ENCODE measurements at places on chromosomes 6 and 20. TPM values are rescaled to one million over a fixed set of nuclear protein-coding genes. Genes with fewer than 3 reads are reported as not detected.

- H3K4me1 ChIP-seq, result no peaks in the 10 kb centered on the region
- no peaks in the 10 kb centered on the region for H3K36me3 ChIP-seq
- DNase-seq, result no peak
- H3K27ac ChIP-seq, result no peak overlapping the region
Observed at GRCh38 chr6:104396077-104396476, 463.6 kb downstream of the HACE1 start.

DNA sequence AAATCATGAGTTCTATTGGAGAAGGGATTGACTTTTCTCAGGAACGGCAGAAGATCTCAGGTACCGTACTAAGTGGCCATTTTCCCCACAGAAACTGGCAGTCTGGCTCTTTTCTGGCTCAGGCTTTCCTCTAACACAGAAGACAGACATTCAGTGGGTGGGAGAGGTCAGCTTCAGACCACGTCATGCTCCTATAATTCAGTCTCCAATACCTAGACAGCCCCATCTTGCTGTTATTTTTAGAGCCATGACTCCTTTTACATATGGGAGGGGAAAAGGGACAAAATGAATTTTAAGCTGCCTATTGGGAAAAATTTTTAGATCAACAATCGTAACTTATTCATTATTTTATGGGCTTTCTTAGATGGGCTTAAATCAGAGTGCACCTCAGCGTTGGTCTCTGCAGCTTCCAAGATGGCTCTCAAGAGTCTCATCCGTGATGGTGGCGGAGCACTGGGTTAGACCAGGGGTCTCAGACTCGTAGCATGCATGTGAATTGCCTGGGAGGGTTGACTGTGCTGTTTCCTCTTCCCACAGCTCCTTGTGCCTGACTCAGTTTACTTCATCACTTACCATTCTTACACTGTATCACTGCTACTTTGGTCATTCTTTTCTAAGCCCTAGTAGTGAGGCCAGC lies 86.9 kb downstream of the TCP11 start:
- H3K4me3 ChIP-seq, result no peak overlapping the region
- no peak overlapping the region for H3K27ac ChIP-seq
- no peak for DNase-seq
- no peaks in the 10 kb centered on the region for H3K27me3 ChIP-seq

DNA sequence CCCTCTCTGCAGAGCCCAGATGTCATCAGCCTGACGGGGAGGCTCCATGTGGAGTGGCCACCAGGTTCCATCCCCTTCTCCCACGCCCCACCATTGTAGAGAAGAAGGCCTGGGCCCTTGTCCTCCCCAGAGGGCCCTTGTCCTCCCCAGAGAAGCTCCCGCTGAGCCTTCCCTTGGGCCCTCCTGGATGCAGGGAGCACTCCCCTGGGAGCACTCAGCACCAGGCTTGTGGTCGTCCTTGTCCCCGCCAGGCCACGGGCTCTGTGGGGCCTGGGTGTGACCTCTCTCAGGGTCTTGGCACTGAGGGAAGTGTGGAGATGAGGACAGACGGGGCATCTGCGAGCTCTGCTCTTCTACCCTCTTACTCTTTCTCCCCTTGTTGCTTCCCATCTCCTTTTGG lies 83.4 kb upstream of the NNAT start:
- DNase-seq, result no peak
- no peak overlapping the region for H3K4me3 ChIP-seq
- H3K27me3 ChIP-seq, result no peaks in the 10 kb centered on the region
- H3K27ac ChIP-seq, result no peak overlapping the region

DNA sequence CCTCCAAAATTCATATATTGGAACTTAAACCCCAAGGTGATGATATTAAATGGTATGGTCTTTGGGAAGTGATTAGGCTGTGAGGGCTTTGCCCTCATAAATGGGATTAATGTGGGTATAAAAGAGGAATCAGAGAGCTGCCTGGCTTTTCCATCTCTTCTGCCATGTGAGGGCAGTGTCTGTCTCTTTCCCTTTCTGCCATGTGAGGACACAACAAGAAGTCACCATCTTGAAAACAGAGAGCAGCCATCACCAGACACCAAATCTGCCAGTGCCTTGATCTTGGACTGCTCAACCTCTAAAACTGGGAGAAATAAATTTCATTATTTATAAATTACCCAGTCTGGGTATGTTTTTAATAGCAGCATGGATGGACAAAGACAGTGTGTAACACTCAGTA lies 263.0 kb downstream of the PAX1 start:
- no peaks in the 10 kb centered on the region for H3K27me3 ChIP-seq
- H3K27ac ChIP-seq, result no peak overlapping the region
- H3K36me3 ChIP-seq, result no peaks in the 10 kb centered on the region
- no peak overlapping the region for H3K4me3 ChIP-seq
- H3K4me1 ChIP-seq, result no peaks in the 10 kb centered on the region
- no peak for DNase-seq

DNA sequence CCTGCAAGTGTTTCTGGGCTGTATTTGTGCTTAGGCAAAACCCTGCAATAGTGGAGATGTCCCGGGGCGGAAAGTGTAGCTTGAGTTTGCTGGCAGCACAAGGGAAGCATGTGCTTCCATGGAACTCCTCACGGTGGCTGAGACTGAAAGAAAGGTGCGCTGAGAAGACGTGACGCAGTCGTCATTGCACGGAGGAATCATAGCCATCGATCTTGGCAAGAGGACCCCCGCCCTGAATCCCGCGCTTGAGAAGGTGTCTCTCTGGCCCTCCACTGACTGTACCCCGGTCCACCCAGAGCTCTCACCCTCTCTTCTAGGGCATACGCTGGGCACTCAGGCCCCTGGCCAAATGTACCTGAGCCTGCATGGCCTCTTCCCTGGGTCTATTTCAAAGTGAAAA lies 1081.8 kb upstream of the DEFB115 start:
- H3K27ac ChIP-seq, result no peak overlapping the region
- no peak overlapping the region for H3K4me3 ChIP-seq
- no peaks in the 10 kb centered on the region for H3K27me3 ChIP-seq
- no peaks in the 10 kb centered on the region for H3K36me3 ChIP-seq

GRCh38 chr6:125222531-125223455 lies 69.2 kb downstream of the TPD52L1 start:
- H3K36me3 ChIP-seq, result no peaks in the 10 kb centered on the region
- peak overlapping the region; percentile 78 for H3K27ac ChIP-seq
- no peak for DNase-seq
- no peak overlapping the region for H3K4me3 ChIP-seq
- peaks cover 47% of the 10 kb centered on the region for H3K4me1 ChIP-seq

GRCh38 chr20:2699775-2700413 lies 7.3 kb downstream of the EBF4 start:
- DNase-seq, result no peak
- no peaks in the 10 kb centered on the region for H3K4me1 ChIP-seq
- H3K27me3 ChIP-seq, result no peaks in the 10 kb centered on the region
- no peak overlapping the region for H3K4me3 ChIP-seq
- no peak overlapping the region for H3K27ac ChIP-seq
- no peaks in the 10 kb centered on the region for H3K36me3 ChIP-seq

DNA sequence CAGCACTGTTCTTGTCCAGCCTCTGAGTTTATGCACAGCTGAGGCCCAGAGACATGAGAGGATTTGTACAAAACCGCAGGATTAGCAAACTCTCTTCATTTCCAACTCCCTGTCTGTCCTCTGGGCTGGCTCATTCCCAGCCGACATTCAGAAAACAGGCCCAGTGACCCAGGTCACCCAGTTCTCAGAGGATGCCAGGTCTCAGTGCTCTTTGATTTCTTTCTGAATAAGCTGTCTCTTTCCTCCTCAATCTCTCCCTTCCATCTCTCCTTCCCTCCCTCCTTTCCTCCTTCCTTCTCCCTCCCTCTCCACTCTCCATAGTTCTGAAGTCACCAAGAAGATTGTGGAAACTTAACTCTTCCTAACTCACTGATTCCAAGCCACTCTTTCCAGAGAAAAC lies 372.7 kb upstream of the SULF2 start:
- H3K4me3 ChIP-seq, result no peak overlapping the region
- H3K27ac ChIP-seq, result no peak overlapping the region
- DNase-seq, result no peak
- no peaks in the 10 kb centered on the region for H3K36me3 ChIP-seq

DNA sequence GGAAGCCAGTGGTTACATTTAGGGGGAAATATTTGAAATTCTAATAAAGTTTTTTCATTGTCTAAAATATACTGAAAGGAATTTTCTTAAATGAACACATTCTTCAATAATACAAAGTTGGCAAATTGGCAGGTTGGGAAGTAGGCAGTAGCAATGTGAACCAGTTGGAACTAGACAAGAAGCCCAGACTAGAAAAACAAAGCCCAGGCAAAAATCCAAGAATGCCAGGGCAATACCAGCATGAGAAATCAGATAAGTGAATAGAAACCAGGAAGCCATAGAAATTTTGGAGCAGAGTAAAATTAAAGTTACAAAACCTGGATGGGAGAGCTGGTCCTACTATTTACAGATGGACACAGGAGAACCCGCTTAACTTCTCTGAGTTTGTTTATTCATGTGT lies 52.2 kb downstream of the TPBG start:
- H3K27me3 ChIP-seq, result no peaks in the 10 kb centered on the region
- DNase-seq, result no peak
- H3K4me1 ChIP-seq, result no peaks in the 10 kb centered on the region

DNA sequence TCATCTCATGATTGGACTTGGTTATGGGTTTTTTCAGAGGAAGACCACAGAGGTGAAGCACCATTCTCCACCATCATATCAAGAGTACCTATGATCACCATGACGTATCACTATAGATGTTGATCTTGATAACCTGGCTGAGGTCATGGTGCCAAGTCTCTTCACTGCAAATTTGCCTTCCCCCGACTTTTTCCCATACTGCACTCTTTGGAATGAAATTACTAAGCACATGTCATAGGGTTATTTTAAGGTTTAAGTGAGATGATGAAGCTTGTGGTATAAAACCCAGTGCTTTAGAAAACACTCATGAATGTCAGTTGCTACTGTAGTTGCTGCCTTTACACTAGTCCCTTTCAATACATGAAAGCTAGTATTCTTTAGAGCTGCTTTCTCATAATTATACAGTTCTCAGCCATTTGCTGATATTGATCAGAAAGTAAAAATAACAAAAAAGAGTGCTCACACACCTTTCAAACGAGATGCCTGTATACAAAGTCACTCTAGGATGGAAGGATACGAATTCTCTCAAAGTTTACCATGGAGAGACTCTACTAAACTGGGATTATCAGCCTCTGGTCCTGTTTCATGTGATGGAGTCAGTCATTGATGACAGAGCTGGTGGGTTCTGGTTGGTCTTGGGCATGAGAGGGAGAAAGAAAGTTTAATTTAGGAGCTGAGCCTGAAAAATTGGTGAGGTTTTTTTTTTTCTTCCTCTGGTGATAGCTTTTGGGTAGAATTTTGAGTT lies 228.1 kb downstream of the PRL start:
- no peak overlapping the region for H3K27ac ChIP-seq
- no peaks in the 10 kb centered on the region for H3K36me3 ChIP-seq
- H3K27me3 ChIP-seq, result no peaks in the 10 kb centered on the region

The IFNGR1 gene
- 74.0 TPM for total RNA-seq

The RAB32 gene
- total RNA-seq, result 17.2 TPM

The ID1 gene
- 116 TPM for total RNA-seq

The PRDM1 gene
- 0.55 TPM for total RNA-seq

The LY6G6D gene
- not detected for total RNA-seq

The RAD21L1 gene
- total RNA-seq, result not detected

The EYA4 gene
- 2.6 TPM for total RNA-seq

Data from adrenal gland (tissue), 19 donors.